ENCODE measurements at places on chromosomes 13 and 19.

DNA sequence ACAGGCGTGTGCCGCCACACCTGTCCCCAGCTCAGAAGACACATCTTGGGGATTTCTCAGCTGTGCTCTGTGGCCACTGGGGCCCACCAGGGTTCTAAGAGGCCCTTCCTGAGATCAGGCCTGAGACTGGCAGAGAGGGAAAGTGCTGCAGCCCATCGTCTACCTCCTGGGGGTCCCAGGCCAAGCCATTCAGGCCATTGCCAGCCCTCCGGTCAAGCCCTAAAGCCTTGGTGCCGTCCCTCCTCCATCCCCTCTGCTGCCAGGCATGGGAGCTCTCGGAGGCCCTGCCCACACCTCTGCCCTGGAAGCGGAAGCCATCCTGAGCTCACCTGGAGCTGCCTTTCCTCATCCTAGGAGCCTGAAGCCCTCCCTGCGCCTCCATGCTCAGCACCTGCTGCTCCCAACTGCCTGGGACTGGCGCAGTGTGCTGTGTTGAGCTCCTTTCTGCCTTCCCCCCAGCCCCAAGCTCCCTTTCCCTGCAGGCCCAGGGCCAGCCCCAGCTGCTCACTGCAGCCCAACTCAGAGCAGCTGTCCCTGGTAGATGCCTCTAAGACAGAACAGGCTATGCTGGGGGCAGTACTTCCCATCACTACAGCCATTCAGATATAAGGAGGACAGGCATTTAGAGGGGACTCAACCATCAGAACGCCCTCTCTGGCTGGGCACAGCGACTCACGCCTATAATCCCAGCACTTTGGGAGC, 2.9 kb downstream of the SLC7A9 start:
- DNase-seq: no peak

- no peak for DNase-seq
Observed at GRCh38 chr13:48636550-48636949, 17.2 kb upstream of the CYSLTR2 start.

DNA sequence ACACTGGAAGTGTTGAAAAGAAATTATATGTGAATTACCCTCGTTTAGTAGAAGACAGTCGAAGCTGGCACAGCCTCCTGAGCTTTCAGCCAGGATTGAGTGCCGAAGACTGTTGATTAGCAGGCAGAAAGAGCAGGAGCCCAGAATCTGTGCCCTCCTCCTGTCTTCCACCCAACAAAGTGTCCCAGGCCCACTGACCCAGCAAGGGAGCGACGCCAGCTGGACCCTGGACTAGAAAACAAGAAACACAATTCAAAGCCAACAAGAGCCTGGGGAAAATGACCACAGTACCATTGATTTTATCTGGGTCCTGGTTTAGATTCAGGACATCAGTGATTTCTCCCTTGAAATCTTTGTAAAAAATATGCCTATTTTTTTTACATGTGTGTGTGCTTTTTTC, 120.7 kb downstream of the RXFP2 start:
- DNase-seq: no peak

GRCh38 chr13:34020388-34020787, 202.4 kb downstream of the RFC3 start:
- DNase-seq: no peak

GRCh38 chr13:100088273-100088643, 635 bp upstream of the PCCA start:
- DNase-seq: no peak

DNA sequence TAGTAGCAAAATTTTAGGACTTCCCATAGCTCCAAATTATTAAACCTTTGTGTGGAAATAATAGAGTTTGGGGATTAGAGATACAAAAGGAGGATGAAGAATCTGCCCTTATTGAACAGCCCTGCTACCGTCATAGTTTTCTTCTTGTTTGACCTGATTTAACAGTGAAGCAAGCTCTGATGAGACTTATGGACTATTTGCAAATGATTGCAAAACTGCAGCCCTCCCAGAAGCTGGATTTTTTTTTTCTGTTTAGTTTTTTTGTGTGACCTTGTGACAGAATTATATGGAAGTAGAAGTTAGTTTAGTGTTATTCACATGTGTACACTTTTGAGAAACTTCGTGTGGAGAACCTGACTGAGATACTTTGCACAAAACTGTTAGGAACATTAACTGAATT, 267.8 kb downstream of the KCNRG start:
- no peak for DNase-seq

DNA sequence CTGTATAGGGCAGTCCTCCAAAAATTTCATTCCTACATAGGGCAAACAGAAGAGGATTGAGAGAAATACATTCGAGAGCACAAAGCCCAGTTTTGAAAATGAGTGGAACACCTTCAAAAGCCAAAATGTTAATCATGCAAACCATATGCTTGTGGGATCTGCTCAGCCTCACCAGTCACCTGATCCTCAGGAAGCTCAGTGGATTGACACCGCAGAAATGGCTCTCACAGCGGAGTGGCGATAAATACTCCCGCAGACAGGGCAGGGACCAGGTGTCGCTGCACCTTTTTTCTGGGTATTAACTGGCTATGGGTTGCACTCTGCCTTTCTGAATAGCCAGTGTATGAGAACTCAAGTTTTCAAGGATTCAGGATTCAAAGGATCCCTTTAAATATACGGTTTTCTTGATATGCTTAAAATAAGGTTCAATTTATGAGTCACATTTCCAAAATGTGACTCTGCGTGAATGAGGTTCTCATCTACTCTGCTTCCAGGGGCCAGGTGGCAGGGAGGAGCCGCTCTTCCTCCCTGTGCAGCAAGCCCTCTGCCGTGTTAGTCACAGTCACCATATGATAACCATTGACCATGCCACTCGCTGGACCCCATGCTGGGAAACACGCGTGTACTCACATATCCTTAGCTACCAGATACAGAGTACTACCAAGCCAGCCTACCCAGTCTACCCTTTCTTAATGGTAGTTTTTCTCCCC, 18.3 kb upstream of the DHRS12 start:
- no peak for DNase-seq

DNA sequence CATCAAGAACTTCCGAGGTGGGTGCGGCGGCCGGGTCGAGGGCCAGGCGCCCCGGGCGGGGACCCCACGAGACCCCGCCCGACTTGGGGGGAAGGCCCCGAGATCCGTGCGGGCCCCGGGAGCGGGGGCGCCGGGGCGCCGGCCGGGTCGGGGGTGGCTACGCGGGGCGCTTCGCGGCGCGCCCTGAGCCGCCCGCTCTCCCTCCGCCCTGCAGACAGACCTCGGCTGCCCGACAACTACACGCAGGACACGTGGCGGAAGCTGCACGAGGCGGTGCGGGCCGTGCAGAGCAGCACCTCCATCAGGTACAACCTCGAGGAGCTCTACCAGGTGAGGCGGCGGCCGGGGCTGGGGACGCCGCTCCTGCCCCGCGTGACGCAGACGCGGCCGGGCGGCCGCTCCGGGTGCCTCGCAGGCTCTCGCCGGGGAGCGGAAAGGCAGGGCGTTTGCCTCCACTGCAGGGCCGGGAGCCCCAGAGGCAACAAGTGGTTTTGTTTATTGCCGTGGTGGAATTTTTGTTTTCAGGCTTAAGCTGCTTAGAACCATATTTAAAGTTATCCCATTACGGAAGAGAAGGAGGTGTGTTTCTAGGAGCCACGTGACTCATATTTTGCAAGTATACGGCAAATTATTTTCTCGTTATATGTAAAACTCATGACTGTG, 477 bp downstream of the CUL4A start:
- DNase-seq: peak; percentile 80

DNA sequence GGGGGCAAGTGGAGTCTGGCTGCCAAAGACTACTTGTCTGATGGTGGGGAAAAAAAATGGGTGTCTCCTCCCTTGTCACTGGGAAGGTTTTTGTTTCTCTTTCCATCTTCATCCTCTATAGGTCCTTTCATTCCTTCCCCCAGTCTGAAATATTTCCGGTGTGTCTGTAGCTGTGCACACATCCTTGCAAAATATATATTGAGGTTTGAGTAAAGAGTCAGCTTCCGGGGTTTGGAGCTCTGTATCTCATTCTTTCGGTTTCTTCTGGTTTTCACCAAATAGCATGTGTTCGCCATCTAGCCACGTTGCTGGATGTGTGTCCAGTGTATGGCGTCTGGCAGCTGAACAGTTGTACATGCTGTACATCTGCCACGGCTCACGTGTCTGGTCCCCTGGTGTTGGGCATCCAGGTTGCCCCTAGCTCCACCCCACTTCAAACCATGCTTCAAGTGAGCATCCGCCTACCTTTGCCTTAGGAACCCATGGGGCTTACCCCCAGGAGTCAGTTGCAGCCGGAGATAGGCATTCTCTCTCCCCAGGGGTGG, 142.2 kb downstream of the SIPA1L3 start:
- no peak for DNase-seq

- no peak for DNase-seq
Observed at GRCh38 chr13:102220681-102221228, 181.1 kb downstream of the FGF14 start.

DNA sequence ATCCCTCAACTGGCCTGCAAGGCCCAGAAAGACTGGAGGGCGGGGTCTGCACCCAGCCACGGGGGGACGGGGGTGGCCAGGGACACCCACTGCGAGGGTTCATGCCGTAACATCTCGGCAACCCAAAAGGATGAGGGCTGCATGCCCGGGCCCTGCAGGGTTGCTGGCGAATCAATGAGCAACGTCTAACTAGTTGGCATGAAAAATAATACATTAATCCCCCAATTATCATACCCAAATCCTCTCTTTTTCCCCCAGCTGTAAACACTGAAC, 232.2 kb downstream of the TUBA3C start:
- no peak for DNase-seq

- DNase-seq: no peak
Observed at GRCh38 chr13:50378509-50379044, 363.3 kb downstream of the KCNRG start.

- peak; percentile 89 for DNase-seq
Observed at GRCh38 chr13:26971990-26972887, 199.4 kb downstream of the USP12 start.

GRCh38 chr13:74678308-74678965, 544.2 kb upstream of the KLF12 start:
- no peak for DNase-seq

DNA sequence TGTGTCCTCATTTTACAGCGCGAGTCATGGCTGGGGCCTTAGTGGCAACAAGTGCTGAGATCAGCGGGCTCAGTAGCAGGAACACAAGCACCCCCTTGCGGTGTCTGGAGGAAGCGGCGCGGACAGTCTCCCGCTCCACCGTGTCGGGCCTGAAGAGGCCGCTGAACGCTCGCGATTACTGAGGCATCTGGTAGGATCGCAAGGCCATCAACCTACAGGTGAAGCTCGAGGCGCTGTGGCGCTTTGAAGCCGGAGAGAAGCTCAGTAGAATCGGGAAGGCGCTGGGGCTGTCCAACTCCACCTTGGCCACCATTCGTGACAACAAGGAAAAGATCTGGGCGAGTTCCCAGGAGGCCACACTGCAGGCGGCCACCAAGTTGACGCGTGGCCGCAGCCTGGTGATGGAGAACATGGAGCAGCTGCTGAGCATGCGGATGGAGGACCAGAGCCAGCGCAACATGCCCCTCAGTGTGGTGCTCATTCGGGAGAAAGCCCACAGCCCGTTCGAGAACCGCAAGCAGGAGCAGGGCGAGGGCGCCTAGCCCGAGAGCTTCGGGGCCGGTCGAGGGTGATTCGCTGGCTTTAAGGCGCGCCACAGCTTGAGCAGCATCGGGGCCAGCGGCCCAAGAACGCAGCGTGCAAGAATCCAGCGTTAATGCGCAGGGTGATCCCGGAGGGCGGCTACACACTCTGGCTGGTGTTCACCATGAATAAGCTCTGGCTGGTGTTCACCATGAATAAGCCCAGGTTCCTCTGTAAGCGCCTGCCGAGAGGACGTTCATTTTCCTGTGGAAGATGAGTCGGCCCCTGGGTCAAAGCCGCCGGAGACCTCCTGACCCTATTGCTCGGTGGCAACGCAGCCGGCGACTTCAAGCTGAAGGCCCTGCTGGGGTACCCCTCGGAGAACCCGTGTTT, 8.3 kb upstream of the MZF1 start:
- DNase-seq: peak; percentile 90

DNA sequence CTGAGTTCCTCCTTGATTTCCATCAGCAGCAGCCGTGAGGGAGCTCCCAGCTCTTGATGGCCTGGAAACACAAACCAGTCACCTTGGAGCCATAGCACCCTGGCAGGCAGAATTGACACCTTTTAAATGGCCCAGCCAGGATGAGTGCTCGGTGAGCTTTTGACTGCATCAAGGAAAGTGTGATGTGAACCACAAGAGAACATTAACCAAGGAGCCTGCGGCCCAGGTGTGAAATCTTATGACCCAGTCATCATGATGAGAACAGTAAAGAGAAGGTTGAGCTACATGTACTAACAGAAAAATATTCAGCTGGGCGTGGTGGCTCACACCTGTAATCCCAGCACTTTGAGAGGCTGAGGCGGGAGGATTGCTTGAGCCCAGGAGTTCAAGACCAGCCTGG, 22.8 kb downstream of the SUGP2 start:
- DNase-seq: no peak

DNA sequence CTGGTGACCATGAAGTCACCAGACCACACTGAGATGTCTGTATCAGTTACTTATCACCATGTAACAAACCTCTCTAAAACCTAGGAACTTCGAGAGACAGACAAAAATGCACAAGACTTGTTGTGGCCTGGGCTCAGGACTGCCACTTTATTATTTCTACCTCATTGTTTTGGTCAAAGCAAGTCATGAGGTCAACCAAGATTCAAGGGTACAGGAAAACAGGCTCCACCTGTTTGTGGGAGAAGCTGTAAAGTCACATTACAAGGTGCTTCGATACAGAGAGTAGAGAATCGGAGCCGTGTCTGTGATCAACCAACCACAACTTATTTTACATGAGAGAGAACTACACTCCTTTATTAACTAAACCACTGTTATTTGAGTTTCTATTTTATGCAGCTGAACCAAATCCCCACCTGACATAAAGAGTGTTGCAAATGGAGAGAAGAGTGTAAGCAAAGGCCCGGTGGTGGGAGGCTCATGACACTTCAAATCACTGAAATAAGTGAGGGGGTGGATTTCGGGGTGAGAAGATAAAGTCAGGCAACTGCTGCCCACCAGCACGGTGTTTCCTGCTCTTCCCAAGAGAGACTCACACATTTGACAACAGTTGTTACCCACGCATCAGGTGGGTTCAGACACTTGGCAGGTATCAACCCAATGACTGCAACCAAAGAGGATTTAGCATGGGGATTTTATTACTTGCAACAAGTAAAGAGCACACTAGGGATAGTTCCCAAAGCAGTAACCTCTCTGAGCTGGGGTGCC, 39.0 kb upstream of the IGSF23 start:
- no peak for DNase-seq

DNA sequence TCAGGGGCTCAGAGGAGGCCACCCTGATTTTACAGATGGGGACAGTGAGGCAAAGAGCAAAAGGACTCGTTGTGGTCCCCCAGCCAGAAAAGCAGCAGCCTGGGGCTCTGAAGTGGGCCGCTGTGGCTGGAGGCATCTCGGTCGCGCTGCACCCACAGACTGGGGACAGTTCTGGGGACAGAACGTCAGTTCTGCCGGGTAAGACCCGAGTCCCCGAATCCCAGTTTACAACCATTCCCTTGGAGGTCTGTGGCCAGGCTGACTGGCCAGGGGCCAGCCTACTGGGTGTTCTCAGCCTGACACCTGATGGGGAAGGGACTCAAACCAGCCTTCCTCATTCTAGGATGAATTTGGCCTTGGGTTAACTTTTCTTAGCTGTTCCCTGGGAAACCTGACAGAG, 14.1 kb downstream of the SUGP1 start:
- no peak for DNase-seq

- DNase-seq: no peak
Observed at GRCh38 chr13:111468037-111468959, 147.9 kb downstream of the TEX29 start.

Measured in hematopoietic multipotent progenitor cell treated with erythropoietin and hydrocortisone succinate and interleukin-3 and kit ligand, for 17 days (in vitro differentiated cells).